Pons (tissue), 1 donor: ENCODE measurements at places on chromosomes 7 and 10.
A peak's percentile ranks its signal among the peaks of the same experiment; 100 is the strongest.

- DNase-seq: no peak
These were observed 66.1 kb upstream of the PIP4K2A start for GRCh38 chr10:22780474-22780885.

- DNase-seq: peak; percentile 39
These were observed 33.1 kb downstream of the HBP1 start for GRCh38 chr7:107201795-107202450.

GRCh38 chr7:146773506-146773905 is 656.9 kb downstream of the CNTNAP2 start:
- no peak for DNase-seq

DNA sequence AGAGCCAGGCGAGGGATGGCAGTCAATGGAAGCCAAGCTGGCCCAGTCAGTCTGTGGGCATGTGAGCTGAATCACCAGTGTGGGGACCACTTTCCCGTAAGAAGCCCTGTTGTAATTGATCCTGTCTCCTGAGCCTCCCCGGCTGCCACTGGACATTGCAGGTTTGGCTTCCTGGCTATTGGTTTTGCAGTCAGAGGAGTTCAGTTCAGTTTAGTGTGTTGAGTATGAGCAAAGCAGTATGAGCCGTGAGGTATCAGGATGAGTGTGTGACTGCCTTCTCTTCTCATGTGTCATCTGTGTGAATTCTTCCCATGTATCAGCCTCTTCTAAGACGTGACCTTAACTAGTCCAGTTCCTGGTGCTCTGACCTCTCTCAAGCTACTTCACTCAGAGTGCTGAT is 227.4 kb downstream of the PRKG1 start:
- DNase-seq: no peak

- no peak for DNase-seq
These were observed 34.0 kb downstream of the C7orf25 start for GRCh38 chr7:42877862-42878261.

GRCh38 chr7:154610903-154611302 is 392.0 kb downstream of the PAXIP1 start:
- DNase-seq: peak; percentile 0

- DNase-seq: no peak
These were observed 337.4 kb downstream of the DNAJB6 start for GRCh38 chr7:157674027-157674714.
